ENCODE measurements at places on chromosomes 2 and 18.

- no peak for DNase-seq
These were observed 590.5 kb upstream of the SLC8A1 start for GRCh38 chr2:41042343-41042742.

- DNase-seq = no peak
These were observed 187.3 kb downstream of the FAM210A start for GRCh38 chr18:13539050-13539449.

- no peak for DNase-seq
These were observed 221.1 kb upstream of the TPO start for GRCh38 chr2:1192121-1192520.

- no peak for DNase-seq
These were observed 2.3 kb downstream of the EGR4 start for GRCh38 chr2:73291093-73291460.

DNA sequence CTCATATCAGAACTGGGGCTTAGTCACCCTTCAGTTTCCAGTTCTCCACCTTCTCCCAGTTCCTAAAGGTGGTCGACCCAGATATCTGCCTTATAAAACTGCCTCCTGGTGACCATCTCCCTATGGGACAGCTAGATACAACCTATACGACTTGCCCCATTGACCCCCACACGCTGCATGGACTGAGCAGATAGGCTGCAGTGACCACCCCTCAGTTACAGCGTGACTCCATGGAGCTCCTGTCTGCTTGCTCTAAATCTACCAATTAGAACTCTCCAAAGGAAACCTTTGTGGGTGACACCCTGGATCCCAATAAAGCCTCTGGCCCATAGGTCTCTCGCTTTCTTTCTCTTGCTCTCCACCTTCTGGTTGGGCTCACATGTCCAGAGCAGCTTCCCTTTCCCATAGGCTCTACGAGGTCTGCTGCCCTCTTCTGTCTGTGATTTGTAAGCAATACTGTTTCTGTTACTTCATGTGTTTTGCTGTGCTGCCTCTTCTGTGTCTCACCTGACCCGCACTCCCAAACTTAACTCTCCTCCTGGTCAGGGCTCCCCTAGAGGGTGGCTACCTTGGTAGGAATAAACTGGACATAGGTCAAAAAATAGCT, 971.3 kb upstream of the FAM98A start:
- no peak for DNase-seq

DNA sequence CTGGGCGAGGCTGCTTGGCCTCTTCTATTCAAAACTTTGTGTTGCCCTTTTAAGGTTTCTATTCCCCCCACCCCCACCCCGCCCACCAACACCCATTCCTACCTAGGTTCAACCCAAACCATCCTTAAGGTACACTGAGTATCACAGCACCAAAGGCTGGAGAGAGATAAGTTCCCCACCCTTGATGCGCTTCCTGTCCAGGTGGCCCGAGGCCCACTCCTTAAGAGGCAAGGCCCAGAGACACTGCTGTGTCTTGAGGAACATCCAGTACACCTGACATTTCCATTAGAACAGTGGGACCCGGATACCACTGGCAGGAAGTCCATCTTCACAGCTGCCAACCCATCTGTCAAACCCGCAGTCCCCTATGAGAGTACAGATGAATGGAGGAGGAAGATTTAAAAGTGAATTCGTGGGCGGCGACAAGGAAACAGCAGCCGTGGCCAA, 277 bp upstream of the INPP1 start:
- no peak for DNase-seq

DNA sequence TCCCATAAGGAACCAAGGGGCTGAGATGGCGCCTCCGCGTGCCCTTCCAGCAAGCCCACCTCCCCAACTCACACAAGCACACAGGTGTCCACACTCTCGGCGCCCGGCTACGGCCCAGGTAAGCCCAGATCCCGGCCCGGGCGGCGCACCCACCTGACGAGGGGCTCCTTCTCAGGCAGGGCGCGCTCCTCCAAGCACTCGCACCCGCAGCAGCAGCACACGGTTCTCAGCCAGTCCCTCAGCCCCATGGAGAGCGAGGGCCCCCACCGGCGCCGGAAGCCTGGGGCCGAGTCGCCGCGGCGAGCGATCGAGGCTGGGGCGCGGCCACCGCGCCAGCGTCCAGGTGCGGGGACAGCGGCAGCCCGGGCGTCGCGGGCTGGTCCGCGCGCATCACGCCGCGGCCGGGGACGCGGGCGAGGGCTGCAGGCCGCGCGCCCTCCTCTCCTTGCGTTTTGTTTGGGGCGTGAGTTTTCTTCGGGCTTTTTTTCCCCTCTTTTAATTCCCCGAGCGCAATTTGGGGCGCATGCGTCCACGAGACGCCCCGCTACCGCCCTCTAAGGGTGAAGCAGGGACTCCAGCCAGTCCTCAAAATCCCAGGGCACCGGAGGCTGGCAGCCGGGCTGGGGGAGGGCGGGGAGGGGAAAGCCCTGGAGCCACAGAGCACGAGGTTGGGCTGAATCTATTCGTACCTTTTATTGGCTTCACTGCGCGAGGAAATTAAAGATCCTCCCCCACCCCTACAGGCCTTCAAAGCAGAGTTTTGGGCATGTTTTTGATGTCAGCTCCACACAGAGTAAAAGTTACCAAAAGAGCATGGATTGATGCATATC, at the start of gene MREG:
MREG (minus strand) TSS at position 472 of the 830 bp plus-strand sequence; CDS start at position 248, 224 bp downstream.
- DNase-seq = peak; percentile 48

DNA sequence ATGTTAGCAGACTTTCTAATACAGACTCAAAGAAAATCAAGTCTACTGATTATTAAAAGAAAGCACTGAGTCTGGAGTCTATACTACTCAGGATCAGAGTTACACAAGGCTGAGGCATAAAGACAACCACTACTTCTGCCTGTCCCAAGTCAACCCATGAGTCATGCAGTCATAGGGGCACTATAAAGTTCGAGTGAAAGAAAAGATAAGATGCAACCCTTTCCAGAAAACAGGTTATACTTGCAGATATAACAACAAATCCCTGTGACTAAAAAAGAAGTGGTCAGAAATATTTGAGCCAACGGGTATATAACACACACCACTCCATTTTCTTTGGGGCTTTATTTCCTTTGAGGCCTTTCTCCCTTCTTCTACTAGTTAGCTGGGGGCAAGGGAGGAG, 18.6 kb upstream of the SCRN3 start:
- no peak for DNase-seq

DNA sequence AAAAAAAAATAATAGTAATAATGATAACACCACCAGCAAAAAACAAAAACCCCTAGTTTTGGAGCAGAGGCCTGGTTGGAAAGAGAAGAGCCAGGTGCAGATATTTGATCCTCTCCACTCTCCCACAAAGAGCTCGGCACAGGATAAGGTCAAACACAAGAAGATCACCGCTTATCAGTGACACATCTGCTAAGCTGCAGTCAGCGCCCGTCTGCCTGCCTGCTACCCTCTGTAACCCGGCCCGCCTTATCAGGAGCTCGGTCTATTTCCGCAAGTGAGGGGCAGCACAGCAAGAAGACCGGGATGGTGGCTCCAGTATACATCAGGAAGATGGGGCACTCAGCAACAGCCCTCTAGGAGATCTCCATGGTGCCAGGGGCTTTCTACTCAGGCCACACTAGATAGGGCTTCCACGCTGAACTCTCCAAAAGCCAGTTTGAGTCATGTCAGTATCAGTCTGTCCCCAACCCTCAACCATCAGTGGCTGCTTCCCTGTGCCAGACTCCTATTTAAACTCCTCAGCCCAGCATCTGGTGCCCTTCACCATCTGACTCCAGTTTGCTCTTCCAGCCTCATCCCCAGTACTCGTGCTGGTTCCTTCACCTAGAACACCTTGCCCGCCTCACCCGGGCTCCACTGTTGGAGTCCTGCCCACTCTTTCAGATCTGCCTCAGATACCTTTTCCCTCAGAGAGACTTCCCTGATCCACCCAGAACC, 67.3 kb upstream of the PPP1CB start:
- DNase-seq = no peak

DNA sequence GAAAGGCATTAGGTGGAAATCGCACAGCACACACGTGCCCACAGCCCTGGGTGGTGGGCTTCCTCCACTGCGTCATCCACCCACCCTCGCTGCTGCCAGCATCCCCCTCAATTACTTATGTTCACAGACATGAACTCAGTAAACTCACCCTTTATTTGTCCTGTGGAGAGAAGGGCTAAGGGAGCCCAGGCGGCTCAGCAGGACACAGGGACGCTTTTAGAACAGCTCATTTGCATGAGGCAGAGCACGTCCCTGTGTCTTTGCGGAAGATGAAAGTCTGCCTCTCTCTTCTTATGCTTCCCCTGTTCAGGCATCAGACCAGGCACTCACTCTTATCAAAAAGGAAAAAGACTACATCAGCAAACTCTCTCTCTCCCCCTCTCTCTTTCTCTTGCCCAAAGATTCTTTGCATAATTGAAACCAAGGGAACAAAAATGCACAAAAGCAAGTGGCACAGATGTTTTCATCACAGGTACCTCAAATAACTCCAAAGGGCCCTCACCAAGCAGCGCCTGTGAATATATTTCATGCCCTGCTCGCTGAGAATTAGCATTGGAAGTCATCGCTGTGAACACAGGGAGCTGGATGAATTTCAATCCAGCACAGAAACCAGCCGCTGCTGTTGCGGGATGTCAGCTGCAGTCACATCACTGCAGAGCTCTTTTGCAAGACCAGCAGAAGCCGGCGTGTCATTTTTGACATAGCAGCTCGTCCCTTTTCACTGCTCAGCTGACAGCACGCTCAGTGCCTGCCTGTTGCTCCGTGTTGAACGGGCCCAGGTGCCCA, 376.3 kb upstream of the MYT1L start:
- no peak for DNase-seq

- DNase-seq = no peak
These were observed 40.1 kb downstream of the MRPL35 start for GRCh38 chr2:86239326-86239725.

GRCh38 chr2:181683518-181684453, 3.5 kb upstream of the NEUROD1 start:
- no peak for DNase-seq

- DNase-seq = no peak
These were observed 143.2 kb downstream of the TMEFF2 start for GRCh38 chr2:192051533-192051932.

- no peak for DNase-seq
These were observed 601.1 kb upstream of the SETBP1 start for GRCh38 chr18:44079606-44080005.

- no peak for DNase-seq
These were observed 465.5 kb upstream of the ID2 start for GRCh38 chr2:8216397-8216796.

GRCh38 chr2:55951533-55951932, 28.0 kb upstream of the EFEMP1 start:
- DNase-seq = no peak

DNA sequence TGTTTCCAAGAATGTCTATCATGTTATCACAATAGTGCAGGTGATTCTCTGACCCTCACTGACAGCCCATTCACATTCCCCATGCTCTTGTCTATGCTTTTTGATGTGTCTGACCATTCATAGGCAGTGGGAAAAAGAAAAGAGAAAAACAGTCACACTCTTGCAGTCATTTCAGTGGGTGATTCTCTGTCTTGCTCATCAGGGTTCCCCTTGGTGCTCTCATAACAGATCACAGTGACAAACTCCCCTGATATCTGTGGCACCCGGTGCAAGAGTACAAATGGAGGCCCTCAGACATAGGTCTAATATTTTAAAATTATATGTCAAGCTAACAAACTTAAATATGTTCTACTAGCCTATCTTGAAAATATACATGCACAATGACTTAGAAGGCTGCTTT, 72.7 kb upstream of the PPP1CB start:
- no peak for DNase-seq

- no peak for DNase-seq
These were observed 36.9 kb upstream of the EPAS1 start for GRCh38 chr2:46260305-46260704.

- DNase-seq = no peak
These were observed 67.8 kb upstream of the MAP4K3 start for GRCh38 chr2:39504790-39505335.

GRCh38 chr2:117985092-117985491, 28.8 kb downstream of the CCDC93 start:
- DNase-seq = no peak

- no peak for DNase-seq
These were observed 2.0 kb downstream of the BCL11A start for GRCh38 chr2:60551240-60552077.

DNA sequence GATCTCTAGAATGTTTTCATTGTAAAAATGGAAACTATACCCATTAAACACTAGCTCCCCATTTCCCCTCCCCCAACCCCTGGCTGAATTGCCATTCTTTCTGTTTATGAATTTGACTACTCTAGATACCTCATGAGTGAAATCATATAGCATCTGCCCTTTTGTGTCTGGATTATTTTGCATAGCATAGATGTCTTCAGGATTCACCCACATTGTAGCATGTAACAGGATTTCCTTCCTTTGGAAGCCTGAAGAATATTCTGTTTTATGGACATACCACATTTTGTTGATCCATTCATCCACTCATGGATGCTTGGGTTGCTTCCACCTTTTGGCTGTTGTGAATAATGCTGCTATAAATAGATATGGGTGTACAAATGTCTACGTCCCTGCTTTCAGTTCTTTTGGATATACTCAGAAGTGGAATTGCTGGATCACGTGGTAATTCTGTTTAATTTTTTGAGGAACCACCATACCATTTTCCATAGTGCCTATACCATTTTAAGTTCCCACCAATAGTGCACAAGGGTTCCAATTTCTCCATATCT, 7.7 kb upstream of the ASB1 start:
- DNase-seq = no peak

DNA sequence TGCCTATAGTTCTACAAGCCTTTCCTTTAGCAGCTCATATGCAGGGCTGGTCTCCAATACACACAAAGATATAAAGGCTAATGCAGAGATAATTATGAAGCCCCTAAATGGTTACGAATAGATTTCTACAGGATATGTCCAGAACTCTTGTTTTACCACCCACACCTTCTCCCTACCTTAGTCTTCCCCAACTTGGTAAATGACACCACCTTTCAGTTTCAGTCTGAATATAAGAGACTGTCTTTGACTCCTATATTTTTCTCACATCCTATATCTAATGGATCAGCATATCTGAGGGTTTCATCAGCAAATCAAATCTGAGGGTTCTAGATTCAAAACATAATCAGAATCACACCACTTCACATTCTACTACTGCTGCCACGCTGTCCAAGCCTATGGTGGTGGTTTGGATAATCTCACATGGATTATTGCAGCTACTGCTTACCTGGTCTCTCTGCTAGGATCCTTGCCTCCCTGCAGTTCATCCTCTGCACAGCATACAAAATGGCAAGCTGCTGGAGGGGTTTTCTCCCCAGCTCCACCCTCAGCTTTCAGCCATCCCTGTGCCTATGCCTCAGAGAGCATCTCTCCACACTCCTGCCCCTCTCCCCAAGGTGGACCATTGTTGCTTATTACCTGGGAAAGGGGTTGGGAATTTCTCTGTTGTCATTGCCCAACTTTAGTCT, 178.0 kb upstream of the SPOPL start:
- DNase-seq = no peak
